ENCODE measurements at places on chromosomes 16 and 17.

DNA sequence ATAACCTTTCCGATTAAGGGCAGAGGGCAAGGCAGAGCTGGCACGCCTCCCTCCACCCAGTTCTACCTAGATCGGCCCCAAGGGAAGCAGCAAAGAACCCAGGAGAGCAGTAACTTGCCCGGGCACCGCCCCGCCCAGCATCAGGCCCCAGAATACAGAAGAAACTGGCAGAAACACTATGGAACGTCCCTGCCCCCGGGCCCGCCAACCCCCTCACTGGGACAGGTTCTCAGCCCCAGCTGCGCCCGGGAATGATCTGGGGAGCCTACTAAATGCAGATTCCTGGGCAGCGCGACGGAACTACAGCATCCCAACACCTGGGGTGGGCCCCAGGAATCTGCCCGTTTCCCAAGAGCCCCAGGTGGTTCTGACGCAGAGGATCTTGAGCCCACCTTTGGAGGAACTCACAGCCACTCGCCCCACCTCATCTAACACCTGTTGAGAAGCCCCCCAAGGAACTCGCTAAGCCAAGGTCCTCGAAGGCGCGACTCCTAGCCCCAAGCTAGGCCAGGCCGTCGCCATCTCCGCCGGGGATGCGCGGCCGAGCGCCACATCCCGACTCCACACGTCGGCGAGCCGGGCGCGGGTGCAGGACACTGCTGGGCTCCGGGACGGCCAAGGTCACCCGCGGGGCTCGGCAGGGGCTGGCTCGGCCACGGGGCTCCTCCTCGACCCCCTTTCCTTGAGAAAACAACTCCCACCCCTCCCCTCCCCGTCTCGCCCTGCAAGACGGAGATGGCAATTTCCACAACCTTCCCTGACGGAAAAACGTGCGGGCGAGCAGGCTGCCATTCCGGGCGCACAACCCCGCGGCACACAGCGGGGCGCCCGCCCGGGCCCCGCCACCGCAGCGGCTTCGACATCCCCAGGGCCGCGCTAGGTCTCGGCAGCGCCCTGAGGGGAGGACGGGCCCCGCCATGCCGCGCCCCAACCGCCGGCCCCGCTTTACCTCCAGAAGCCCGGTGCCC lies 913 bp downstream of the CDIP1 start:
- no peak for DNase-seq

- no peak for DNase-seq
These were observed 41.0 kb downstream of the PTRH2 start for GRCh38 chr17:59666235-59666634.

- DNase-seq = peak; percentile 7
These were observed 81.0 kb upstream of the TOB1 start for GRCh38 chr17:50946891-50947781.

GRCh38 chr17:77316191-77316641 lies 175.4 kb downstream of the SEC14L1 start:
- no peak for DNase-seq

GRCh38 chr17:7932949-7933348 lies 943 bp downstream of the CNTROB start:
- no peak for DNase-seq
